ENCODE measurements at places on chromosomes 6 and 20. TPM values are rescaled to one million over a fixed set of nuclear protein-coding genes. Genes with fewer than 3 reads are reported as not detected.

DNA sequence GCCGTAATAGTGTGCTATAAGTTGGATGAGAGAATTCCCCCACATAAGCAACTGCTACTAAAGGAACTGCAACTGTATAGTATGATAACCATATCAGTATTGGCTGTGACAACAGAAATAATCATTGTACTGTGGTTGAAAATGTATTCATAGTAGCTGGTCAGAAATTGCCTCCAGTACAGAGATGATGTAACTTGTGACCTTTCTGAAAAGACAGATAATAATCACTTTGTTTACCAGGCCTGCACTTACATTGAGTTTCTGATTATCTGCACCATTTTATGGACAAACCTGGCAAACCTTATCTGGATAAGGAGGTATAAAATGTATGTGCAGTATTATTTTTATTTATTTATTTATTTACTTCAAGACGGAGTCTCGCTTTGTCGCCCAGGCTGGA, 19.0 kb downstream of the CFAP206 start:
- H3K4me3 ChIP-seq: no peak overlapping the region
- H3K27me3 ChIP-seq: no peaks in the 10 kb centered on the region
- H3K36me3 ChIP-seq: no peaks in the 10 kb centered on the region
- no peaks in the 10 kb centered on the region for H3K4me1 ChIP-seq

DNA sequence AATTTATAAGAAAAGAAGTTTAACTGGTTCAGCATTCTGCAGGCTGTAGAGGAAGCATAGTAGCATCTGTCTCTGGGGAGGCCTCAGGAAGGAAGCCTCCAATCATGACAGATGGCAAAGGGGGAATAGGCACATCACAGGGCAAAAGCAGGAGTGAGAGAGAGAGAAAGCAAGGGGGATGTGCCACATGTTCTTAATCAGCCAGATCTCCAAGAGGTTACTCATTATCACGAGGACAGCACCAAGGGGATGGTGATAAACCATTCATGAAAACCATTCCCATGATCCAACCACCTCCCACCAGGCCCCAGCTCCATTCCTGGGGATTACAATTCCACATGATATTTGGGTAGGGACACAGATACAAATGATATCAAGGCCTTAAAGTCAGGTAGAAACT, 217.5 kb upstream of the TCF21 start:
- no peaks in the 10 kb centered on the region for H3K27me3 ChIP-seq
- no peak overlapping the region for H3K27ac ChIP-seq

DNA sequence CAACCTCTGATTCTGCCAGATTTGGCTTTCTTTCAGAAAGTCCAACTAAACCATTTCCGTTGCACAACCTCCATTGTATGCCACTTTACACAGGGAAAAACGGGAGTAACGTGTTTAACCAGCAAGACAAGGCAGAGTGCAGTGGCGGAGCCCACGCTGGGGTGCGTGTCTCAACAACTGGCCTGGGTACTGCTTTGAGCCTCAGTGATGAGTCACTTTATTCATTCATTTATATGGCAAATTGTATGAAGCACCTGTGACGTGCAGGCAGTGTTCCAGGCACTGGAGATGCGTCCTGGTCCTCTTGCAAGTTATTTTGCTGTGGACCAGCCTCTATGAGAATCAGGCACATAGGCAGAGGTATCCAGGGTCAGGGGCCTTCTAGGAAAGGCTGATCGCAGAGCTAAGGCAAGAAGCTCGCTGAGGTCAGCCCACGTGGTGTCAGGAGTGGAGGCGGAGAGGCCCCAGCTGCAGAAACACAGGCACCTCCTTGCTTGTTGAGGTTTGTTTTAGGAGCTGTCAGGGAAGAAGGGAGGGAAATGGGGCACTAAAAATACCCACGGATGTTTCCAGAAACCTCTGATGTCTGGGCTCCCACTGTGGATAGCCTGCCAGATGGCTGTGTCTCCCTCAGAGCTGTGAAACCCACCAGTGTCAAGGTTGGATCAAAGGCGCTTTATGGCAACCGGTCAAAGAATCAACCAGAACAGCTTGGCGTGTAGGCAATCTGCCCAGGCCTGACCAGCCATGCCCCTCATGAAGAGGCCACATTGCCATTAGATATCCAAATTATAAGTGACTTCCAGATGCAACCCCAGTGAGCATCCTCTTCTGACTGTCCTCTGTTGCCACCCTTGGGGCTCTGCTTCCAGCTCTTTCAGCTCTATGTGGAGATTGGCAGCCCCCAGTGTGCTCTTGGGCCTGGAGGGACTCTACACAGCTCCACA, 157.2 kb downstream of the CD83 start:
- H3K27ac ChIP-seq: no peak overlapping the region
- H3K4me1 ChIP-seq: peaks cover 32% of the 10 kb centered on the region
- H3K27me3 ChIP-seq: no peaks in the 10 kb centered on the region
- no peak overlapping the region for H3K4me3 ChIP-seq
- peaks cover 5% of the 10 kb centered on the region for H3K36me3 ChIP-seq
- no peak for DNase-seq

The RAB23 gene
- total RNA-seq: 11.0 TPM

- H3K36me3 ChIP-seq: no peaks in the 10 kb centered on the region
- H3K4me1 ChIP-seq: no peaks in the 10 kb centered on the region
- no peaks in the 10 kb centered on the region for H3K27me3 ChIP-seq
- H3K4me3 ChIP-seq: no peak overlapping the region
- DNase-seq: no peak
These were observed 39.3 kb downstream of the BEND3 start for GRCh38 chr6:107075951-107076381.

GRCh38 chr6:165301372-165302246, 7.8 kb downstream of the C6orf118 start:
- no peak overlapping the region for H3K4me3 ChIP-seq
- no peaks in the 10 kb centered on the region for H3K4me1 ChIP-seq
- no peaks in the 10 kb centered on the region for H3K36me3 ChIP-seq

DNA sequence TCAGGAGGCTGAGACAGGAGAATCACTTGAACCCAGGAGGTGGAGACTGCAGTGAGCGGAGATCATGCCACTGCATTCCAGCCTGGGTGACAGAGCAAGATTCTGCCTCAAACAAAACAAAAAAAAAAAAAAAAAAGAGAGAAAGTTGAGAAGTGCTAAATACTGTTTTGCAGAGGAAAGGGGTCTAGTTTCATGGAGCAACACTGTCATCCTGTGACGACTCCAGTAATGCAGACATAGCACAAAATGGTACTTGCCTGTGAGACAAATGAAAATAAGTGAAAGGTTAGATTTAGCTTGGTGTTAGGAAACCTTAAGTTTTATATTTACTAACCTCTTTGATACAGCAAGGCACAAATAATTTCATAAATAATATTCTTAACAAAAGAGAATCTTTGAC, 29.7 kb downstream of the CEP162 start:
- peaks cover 6% of the 10 kb centered on the region for H3K36me3 ChIP-seq
- no peak overlapping the region for H3K27ac ChIP-seq
- no peak overlapping the region for H3K4me3 ChIP-seq
- peaks cover 10% of the 10 kb centered on the region for H3K4me1 ChIP-seq

- H3K36me3 ChIP-seq: peaks cover 10% of the 10 kb centered on the region
- no peak for DNase-seq
- no peak overlapping the region for H3K27ac ChIP-seq
- no peaks in the 10 kb centered on the region for H3K27me3 ChIP-seq
- peaks cover 49% of the 10 kb centered on the region for H3K4me1 ChIP-seq
- no peak overlapping the region for H3K4me3 ChIP-seq
These were observed 102.6 kb downstream of the TULP4 start for GRCh38 chr6:158414851-158415262.

DNA sequence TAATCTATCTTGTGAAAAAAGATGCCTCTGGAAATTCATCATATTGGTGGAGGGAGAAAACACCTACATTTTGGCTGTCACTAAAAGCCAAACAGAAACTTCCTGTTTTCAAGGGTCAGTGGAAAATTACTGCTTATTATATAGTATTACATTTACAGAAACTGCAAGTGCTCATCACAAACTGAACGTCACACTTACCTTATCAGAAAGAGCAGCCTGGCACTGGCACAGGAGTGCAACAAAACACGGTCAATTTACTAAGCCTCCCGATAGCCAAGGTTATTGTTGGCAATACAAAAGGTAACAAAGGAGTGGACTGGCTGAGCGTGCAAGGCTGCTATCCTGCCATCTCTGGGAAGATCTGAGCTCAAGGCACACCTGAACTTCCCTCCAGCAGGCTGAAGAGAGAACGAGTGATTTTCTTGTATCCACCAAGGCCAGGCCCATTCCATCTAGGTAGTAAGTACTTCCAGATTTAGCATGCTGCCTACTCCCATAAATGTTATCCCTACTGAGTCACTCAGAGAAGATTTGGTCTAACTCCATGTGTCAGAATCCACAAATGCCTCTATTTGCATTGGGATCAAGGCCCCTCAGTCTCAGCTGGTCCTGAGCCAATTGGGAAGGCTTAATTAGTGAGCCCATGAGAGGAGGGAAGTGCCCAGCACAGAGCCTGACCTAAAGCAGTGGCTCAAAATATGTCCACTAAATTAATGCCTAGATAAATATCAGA, 399.8 kb downstream of the BTBD9 start:
- no peaks in the 10 kb centered on the region for H3K27me3 ChIP-seq
- H3K27ac ChIP-seq: no peak overlapping the region
- H3K36me3 ChIP-seq: no peaks in the 10 kb centered on the region
- H3K4me1 ChIP-seq: no peaks in the 10 kb centered on the region
- DNase-seq: no peak
- no peak overlapping the region for H3K4me3 ChIP-seq

- H3K27me3 ChIP-seq: no peaks in the 10 kb centered on the region
- no peaks in the 10 kb centered on the region for H3K36me3 ChIP-seq
- no peak overlapping the region for H3K4me3 ChIP-seq
- no peak overlapping the region for H3K27ac ChIP-seq
These were observed 87.0 kb upstream of the CEP162 start for GRCh38 chr6:84314377-84314898.

GRCh38 chr6:39516471-39516870, 194.0 kb upstream of the KCNK16 start:
- H3K4me1 ChIP-seq: no peaks in the 10 kb centered on the region
- no peak for DNase-seq
- no peaks in the 10 kb centered on the region for H3K36me3 ChIP-seq
- H3K4me3 ChIP-seq: no peak overlapping the region
- no peak overlapping the region for H3K27ac ChIP-seq

DNA sequence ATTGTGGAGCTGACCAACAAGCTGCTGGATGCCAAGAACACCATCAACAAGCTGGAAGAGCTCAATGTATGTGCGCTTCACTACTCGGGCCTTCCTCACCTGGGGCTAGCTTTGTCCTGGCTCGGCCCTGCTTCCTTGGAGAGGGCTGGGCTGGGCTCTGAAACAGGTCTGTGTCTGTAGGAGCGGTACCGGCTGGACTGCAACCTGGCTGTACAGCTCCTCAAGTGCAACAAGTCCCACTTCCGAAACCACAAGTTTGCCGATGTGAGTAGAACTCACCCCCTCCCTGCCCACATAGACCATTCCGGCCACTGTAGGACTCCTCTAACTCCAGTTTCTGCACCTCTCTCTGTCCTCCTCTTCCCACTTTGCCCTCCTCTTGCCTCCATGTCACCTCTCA, 6.7 kb downstream of the LRRC73 start:
- peaks cover 7% of the 10 kb centered on the region for H3K4me1 ChIP-seq
- no peak overlapping the region for H3K27ac ChIP-seq
- H3K36me3 ChIP-seq: peaks cover 63% of the 10 kb centered on the region

- H3K36me3 ChIP-seq: peaks cover 12% of the 10 kb centered on the region
- peaks cover 23% of the 10 kb centered on the region for H3K4me1 ChIP-seq
- no peak for DNase-seq
- H3K27ac ChIP-seq: no peak overlapping the region
These were observed 48.6 kb downstream of the CD24 start for GRCh38 chr6:106925948-106926347.

DNA sequence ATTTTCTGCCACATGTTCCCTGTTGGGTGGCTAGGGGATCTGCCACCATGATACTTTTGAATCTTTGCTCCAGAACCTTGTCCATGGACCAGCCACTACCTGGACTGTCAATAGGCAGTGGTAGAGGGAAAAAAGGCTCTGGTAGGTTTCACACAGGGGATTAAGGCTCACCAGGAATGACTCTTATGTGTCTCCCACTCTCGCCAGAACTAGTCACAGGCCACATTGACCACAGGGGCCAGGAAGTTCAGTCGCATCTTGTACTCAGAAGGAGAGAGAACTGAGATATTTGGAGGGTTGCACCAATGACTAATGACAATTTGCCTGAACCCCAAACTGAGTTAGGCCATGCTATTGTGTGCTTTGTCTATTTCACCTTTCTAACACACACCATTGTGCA, 23.6 kb upstream of the APCDD1L start:
- no peak for DNase-seq
- no peaks in the 10 kb centered on the region for H3K4me1 ChIP-seq
- no peaks in the 10 kb centered on the region for H3K36me3 ChIP-seq
- H3K4me3 ChIP-seq: no peak overlapping the region

DNA sequence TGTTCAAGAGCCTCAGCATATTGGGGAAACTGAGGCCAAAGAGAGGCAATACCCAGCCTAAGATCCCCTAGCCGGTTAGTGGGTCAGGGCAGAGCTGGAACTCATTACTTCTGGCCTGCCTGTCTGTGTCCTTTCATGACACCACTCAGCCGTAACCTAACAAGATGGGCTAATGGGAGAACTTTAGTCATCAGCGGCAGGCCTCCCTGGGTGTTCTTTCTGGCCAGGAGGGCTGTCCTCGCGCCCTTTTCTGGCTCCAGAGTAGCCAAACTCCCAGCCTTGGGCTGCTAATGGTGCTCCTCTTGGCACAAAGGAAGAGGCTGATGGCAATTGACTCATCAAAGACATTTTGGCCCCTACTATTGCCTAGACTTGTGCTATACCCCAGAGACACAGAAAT, 76.6 kb downstream of the NCR2 start:
- H3K27ac ChIP-seq: no peak overlapping the region
- H3K36me3 ChIP-seq: no peaks in the 10 kb centered on the region
- no peak for DNase-seq
- peaks cover 69% of the 10 kb centered on the region for H3K27me3 ChIP-seq

GRCh38 chr20:62742550-62742949, 33.9 kb downstream of the NTSR1 start:
- peaks cover 35% of the 10 kb centered on the region for H3K27me3 ChIP-seq
- H3K27ac ChIP-seq: no peak overlapping the region
- DNase-seq: no peak
- H3K4me3 ChIP-seq: no peak overlapping the region

The PAK1IP1 gene
- total RNA-seq: 15.8 TPM

- DNase-seq: no peak
- H3K27ac ChIP-seq: no peak overlapping the region
- peaks cover 13% of the 10 kb centered on the region for H3K27me3 ChIP-seq
These were observed 160.1 kb downstream of the SCP2D1 start for GRCh38 chr20:18973529-18974173.

GRCh38 chr6:41692730-41693129, 42.7 kb downstream of the TFEB start:
- no peak overlapping the region for H3K27ac ChIP-seq
- H3K4me1 ChIP-seq: peaks cover 18% of the 10 kb centered on the region
- no peaks in the 10 kb centered on the region for H3K36me3 ChIP-seq

The GRM1 gene
- total RNA-seq: not detected

The HSPA1L gene
- total RNA-seq: 4.2 TPM

Measured in Calu3 (cell line).